Common myeloid progenitor, CD34-positive (primary cell): ENCODE measurements at places on chromosomes 4 and X.

DNA sequence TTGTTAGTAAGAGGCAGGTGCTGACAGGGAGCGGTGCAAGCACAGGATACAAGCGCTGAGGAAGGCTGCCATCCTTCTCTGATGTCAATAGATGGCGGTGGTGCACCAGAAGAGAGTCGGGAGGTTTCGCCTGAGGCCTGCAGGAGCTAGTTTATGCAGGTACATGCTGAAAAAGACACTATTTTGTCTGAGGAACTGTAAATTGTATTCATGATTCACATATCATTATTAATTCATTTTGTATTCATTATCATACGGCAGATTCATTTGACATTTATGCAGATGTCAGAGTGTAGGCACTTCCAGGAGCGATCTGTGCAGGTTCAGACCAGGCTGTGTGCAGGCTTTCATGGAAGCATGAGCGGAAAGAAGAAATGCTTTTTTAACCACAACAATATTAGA is 824.0 kb downstream of the STIM2 start:
- H3K27ac ChIP-seq = no peak overlapping the region
- no peaks in the 10 kb centered on the region for H3K36me3 ChIP-seq
- H3K4me1 ChIP-seq = no peaks in the 10 kb centered on the region
- peaks cover 12% of the 10 kb centered on the region for H3K27me3 ChIP-seq

DNA sequence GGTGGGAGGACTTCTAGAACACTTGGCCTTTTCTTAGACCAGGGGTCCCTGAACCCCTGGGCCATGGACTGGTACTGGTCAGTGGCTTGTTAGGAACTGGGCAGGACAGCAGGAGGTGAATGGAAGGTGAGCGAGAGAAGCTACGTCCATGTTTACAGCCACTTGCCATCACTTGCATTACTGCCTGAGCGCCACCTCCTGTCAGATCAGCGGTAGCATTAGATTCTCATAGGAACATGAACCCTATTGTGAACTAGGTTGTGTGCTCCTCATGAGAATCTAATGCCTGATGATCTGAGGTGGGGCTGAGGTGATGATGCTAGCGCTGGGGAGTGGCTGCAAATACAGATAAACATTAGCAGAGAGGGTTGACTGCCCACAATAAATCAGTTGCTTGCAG is 100.9 kb upstream of the IGFBP7 start:
- H3K27ac ChIP-seq = no peak overlapping the region
- H3K4me3 ChIP-seq = no peak overlapping the region
- H3K27me3 ChIP-seq = peaks cover 2% of the 10 kb centered on the region
- no peaks in the 10 kb centered on the region for H3K4me1 ChIP-seq

- H3K27ac ChIP-seq = no peak overlapping the region
- H3K36me3 ChIP-seq = no peaks in the 10 kb centered on the region
- H3K27me3 ChIP-seq = no peaks in the 10 kb centered on the region
- H3K4me3 ChIP-seq = no peak overlapping the region
These were observed 96.9 kb downstream of the CLNK start for GRCh38 chr4:10587697-10588096.

DNA sequence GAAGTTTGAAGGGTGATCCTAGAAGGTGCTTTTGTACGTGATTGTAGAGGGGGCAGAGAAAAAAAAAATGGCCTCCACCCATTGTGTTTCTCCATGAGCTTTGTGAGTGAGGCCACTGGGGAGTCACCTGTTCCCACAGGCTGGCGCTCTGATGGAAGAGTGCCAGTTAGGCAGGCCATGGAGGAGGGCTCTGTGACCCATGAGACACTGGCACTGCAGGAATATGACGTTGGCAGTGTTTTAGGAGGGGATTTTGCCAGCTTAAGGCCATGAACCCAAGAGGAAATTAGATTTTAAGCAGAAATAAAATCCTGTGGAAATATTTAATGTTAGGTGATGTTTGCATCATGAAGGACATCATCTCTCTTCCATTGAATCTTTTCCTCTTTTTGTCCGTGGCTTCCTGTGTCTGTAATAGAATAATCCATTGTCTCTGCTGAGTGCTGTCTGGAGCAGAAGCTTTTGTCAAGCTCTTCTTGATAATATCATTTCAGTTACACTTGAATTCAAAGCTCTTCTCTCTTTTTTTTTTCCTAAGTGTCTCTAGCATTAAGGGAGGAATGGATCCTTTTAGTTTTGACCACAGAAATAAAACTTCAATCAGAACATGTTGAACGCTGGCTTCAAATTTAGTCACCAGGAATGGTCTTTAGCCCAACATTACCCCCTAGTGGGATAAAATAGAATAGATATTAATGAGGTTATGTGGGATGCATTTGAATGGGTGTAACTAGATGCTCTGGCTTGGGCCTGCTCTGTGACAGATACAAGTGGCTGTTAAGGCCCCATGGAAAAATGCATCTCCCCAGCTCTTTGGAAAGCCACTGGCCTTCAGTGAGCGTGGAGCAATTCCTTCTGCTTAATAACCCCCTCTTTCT is 41.0 kb upstream of the UCP1 start:
- no peak overlapping the region for H3K4me3 ChIP-seq
- no peaks in the 10 kb centered on the region for H3K36me3 ChIP-seq
- H3K4me1 ChIP-seq = peaks cover 8% of the 10 kb centered on the region
- peak; percentile 61 for DNase-seq
- H3K27me3 ChIP-seq = no peaks in the 10 kb centered on the region
- no peak overlapping the region for H3K27ac ChIP-seq

DNA sequence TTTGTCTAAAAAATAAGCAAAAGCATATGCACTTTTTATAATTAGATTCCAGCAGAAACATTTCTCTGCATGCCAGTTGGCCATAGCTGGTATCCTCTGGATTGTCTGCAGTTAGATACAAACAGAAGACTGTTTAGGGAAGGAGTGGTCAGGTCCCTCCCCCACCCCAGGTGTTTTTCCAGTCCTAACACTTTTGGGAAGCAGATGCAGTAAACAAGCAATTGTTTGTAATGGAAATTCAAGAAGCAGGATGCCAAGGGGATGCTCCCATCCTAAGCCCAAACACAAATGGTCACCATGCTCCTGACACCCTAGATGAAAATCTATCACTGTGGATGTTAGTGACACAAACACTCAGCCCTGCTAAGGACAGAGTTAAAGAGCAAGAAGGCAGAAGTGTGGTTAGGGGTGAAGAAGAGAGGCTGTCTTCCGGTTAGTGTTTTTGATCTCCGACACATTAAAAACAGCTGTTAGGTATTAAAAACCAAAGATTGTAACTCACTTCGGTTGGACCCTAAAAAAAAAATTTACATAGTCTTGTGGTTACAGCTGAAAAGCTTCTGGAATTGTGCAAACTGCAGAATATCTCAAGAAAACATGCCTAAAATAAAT is 7.9 kb downstream of the LEF1 start:
- no peak for DNase-seq
- H3K36me3 ChIP-seq = no peaks in the 10 kb centered on the region
- H3K4me1 ChIP-seq = no peaks in the 10 kb centered on the region
- no peak overlapping the region for H3K4me3 ChIP-seq

GRCh38 chr4:26819478-26820095 is 41.1 kb upstream of the STIM2 start:
- peaks cover 16% of the 10 kb centered on the region for H3K27me3 ChIP-seq
- no peak overlapping the region for H3K27ac ChIP-seq
- no peak overlapping the region for H3K4me3 ChIP-seq
- no peaks in the 10 kb centered on the region for H3K36me3 ChIP-seq
- no peak for DNase-seq

GRCh38 chr4:56134266-56134665 is 185.5 kb downstream of the CEP135 start:
- peak; percentile 63 for DNase-seq
- no peaks in the 10 kb centered on the region for H3K36me3 ChIP-seq
- no peak overlapping the region for H3K27ac ChIP-seq
- H3K4me1 ChIP-seq = peaks cover 10% of the 10 kb centered on the region
- no peak overlapping the region for H3K4me3 ChIP-seq

DNA sequence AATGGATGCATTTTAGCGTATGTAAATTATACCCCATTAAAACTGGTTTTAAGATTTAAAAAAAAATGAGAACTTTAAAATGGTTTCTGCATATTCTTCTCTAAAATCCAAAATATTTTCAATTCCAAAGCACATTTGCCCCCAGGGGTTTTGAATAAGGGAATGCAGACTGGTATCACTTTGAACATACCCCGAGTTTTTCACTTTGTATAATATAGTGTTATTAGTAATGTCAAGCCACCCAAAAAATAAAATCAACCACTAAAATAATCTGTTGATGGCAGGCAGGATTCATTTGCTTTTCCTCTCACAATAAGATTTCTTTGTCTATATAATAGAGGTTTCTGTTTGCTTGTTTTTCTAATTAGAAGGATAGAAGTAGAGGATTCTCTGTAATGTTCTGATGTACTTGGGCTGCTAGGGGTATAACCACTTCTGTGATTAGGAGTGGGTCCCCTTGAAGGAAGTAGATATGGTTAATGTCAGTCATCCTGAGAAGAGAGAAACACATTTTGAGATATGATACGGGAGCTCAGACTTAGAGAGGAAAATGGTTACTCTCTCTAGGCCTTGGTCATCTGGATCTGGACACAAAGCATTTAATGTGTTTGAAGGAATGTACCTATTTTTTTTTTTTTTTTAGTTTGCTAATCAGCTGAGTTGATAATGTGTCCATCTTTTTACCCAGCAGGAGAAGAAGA is 9.3 kb upstream of the LIN54 start:
- H3K4me1 ChIP-seq = no peaks in the 10 kb centered on the region
- no peaks in the 10 kb centered on the region for H3K36me3 ChIP-seq
- H3K27me3 ChIP-seq = no peaks in the 10 kb centered on the region
- no peak overlapping the region for H3K27ac ChIP-seq
- no peak overlapping the region for H3K4me3 ChIP-seq
- DNase-seq = peak; percentile 93

GRCh38 chr4:44662623-44663005 is 11.2 kb upstream of the YIPF7 start:
- no peaks in the 10 kb centered on the region for H3K27me3 ChIP-seq
- no peak overlapping the region for H3K27ac ChIP-seq
- no peak overlapping the region for H3K4me3 ChIP-seq
- no peaks in the 10 kb centered on the region for H3K36me3 ChIP-seq

GRCh38 chr4:154067786-154068185 is 278.9 kb upstream of the SFRP2 start:
- no peaks in the 10 kb centered on the region for H3K36me3 ChIP-seq
- H3K27ac ChIP-seq = no peak overlapping the region
- no peak for DNase-seq

DNA sequence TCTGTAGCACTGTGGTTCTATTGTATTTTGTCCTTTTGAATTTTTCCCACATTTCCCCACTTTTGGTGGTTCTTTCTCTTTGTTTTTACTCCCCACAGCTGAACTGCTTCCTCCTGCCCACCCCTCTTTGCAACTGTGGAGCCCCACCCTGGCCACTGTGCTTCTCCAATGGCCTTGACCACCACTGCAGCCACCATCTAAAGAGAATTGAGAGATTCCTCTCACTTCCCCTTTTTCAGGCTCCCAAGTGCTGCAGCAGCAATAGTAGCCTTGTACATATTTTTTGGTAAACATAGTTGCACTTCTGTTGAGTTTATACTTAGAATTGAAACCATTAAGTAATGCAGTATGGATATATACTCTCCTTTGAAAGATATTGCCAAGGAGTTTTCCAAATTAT is 51.3 kb upstream of the FRMPD3 start:
- H3K36me3 ChIP-seq = no peaks in the 10 kb centered on the region
- no peak overlapping the region for H3K4me3 ChIP-seq
- H3K27ac ChIP-seq = no peak overlapping the region
- no peak for DNase-seq
- no peaks in the 10 kb centered on the region for H3K27me3 ChIP-seq

GRCh38 chrX:153793291-153793690 is 884 bp downstream of the IDH3G start:
- H3K36me3 ChIP-seq = peaks cover 29% of the 10 kb centered on the region
- H3K27me3 ChIP-seq = no peaks in the 10 kb centered on the region
- H3K4me1 ChIP-seq = peaks cover 3% of the 10 kb centered on the region
- no peak for DNase-seq
- H3K27ac ChIP-seq = peak overlapping the region; percentile 85
- H3K4me3 ChIP-seq = peak overlapping the region; percentile 76

GRCh38 chr4:68917016-68917415 is 34.6 kb downstream of the UGT2A3 start:
- H3K4me1 ChIP-seq = no peaks in the 10 kb centered on the region
- no peak overlapping the region for H3K4me3 ChIP-seq
- no peaks in the 10 kb centered on the region for H3K36me3 ChIP-seq
- DNase-seq = no peak
- no peak overlapping the region for H3K27ac ChIP-seq

- no peak overlapping the region for H3K4me3 ChIP-seq
- H3K27me3 ChIP-seq = no peaks in the 10 kb centered on the region
- H3K27ac ChIP-seq = no peak overlapping the region
- no peaks in the 10 kb centered on the region for H3K4me1 ChIP-seq
These were observed 8.1 kb upstream of the HSD17B13 start for GRCh38 chr4:87330761-87331160.

DNA sequence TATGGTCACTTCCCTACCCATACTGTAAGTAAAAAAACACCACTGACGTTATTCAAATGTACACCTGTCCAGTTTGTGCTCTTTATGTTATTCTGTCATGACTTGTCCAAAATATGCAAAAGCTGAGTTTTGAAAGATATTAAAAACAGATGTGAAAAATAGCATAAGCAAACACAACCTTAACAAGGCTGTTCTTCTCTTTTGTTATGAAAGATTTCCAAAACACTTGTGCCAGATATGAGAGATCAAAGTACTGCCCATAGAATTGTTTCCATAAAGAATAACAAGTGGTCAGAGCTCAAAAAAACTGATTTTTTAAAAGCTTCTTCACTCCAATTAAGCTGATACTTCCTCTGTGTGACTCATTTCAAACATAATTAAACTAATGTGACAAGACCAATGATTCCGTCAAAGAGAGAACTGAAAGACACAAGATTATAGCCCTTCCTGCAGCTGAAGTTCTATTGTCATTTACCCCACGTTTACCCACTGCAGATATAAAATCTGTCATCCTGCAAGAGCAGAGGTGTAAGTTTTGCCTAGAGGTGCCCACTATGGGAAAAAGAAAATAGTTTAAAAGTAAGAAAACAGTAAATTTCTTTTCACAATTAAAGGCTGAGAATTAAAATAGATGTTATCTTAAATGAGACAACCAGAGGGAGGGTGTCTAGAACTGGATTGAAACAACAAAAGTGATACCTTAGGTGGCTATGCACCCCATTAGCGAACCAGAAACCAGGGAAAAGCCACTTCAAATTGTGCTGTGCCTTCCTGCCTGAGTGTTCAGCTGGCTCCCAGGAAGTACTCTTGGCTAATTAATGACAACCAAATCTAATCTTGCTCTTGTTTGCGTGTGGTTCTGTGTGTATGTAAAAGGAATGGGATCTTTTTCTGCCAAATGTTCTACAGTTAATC is 30.1 kb downstream of the RASSF6 start:
- H3K4me3 ChIP-seq = no peak overlapping the region
- peak; percentile 31 for DNase-seq
- no peaks in the 10 kb centered on the region for H3K36me3 ChIP-seq
- H3K27ac ChIP-seq = no peak overlapping the region

GRCh38 chr4:114027596-114027995 is 48.1 kb upstream of the ARSJ start:
- H3K4me1 ChIP-seq = no peaks in the 10 kb centered on the region
- no peak overlapping the region for H3K27ac ChIP-seq
- H3K36me3 ChIP-seq = no peaks in the 10 kb centered on the region
- H3K4me3 ChIP-seq = no peak overlapping the region
